CD4-positive, alpha-beta memory T cell (primary cell): ENCODE measurements at places on chromosomes 2 and 18.

GRCh38 chr2:42545841-42546390 lies 22.5 kb upstream of the MTA3 start:
- no peak for DNase-seq

GRCh38 chr2:36433311-36434217 lies 78.0 kb downstream of the CRIM1 start:
- no peak for DNase-seq

- DNase-seq = no peak
Observed at GRCh38 chr2:78992451-78992806, 33.1 kb upstream of the REG3G start.

DNA sequence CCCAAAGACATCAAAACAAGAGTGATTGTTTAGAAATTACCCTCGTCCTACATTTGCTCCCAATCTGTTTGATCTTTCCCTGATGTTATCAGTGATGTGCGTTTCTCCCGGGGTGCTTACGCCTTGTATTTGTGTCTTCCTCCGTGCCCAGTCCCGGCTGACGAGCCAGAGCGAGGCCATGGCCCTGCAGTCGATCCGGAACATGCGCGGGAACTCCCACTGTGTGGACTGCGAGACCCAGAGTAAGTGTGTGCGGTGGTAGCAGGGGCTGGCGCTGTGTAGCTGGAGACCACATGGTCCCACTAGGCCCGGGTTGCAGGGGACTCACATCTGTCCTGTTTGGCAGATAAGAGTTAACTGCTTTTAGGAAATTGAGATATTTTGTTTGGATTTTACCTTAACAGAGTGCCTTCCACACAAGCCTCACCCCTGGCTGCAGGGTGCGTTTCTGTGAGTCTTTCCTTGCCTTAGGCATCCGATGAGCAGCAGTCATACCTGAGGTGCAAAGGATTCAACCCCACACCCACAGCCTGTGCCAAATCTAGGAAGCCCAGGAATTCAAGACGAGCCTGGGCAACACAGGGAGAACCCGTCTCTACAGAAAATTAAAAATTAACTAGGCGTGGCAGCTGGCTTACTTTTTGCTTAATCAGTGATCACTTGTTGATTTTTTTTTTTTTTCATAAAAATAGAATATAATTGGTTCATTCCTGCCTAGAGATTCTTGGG lies 127.4 kb downstream of the GBX2 start:
- no peak for DNase-seq

DNA sequence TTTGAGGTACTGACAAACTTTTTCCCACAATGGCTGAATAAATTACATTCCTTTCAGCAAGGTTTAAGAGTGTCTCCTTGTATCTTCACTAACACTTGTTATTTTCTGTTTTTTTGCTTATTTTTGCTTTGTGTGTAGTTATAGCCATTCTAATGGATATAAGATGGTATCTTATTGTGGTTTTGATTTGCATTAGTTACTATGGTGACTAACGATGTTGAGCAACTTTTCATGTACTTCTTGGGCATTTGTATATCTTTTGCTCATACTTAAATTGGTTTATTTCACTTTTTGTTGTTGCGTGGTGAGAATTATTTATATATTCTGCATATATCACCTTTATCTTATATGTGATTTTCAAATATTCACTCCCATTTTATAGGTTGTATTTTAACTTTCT lies 79.9 kb upstream of the FSIP2 start:
- DNase-seq = no peak

DNA sequence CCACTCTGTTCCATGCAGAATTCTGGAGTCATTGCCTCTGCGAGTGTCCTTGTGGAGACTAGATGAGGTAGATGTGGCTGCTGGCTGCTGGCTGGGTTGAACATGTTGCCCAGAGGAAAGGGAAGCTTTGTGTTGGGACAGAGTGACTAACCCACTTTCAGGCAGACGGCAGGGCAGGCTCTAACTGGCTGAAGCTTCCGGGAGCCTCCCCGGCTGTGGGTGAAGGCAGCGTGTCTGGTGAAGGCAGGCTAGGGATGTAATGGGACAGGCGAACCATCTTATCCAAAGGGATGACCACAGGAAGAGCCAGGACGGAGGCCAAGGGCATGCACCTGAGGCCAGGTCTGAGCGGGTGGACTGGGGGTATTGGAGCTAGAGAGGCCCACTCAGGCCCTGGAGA lies 16.0 kb downstream of the ASPRV1 start:
- DNase-seq = no peak

- no peak for DNase-seq
Observed at GRCh38 chr2:237564526-237565131, 1.7 kb upstream of the PRLH start.

GRCh38 chr2:121104721-121105141 lies 180.3 kb downstream of the TFCP2L1 start:
- DNase-seq = no peak

DNA sequence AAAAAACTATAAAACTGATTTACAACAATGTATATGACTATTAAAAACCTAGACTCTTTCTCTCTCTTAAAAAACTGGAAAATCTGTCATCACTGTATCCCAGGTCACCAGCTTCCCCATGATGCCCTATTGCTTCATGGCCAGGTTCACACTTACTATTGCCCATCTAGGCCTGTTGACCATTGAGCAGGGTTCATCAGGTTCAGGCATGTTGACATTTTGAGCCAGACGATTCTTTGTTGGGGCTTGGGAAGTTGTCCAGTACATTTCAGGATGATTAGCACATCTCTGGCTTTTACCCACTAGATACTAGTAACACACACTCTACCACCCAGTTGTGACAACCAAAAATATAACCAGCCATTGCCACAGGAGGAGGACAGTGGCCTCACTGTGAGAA lies 26.9 kb upstream of the RAB27B start:
- no peak for DNase-seq

GRCh38 chr2:157479081-157480027 lies 35.5 kb upstream of the CYTIP start:
- no peak for DNase-seq

GRCh38 chr18:54269893-54270844 lies 852 bp downstream of the POLI start:
- peak; percentile 45 for DNase-seq

- no peak for DNase-seq
Observed at GRCh38 chr2:136444323-136444722, 321.0 kb upstream of the THSD7B start.

DNA sequence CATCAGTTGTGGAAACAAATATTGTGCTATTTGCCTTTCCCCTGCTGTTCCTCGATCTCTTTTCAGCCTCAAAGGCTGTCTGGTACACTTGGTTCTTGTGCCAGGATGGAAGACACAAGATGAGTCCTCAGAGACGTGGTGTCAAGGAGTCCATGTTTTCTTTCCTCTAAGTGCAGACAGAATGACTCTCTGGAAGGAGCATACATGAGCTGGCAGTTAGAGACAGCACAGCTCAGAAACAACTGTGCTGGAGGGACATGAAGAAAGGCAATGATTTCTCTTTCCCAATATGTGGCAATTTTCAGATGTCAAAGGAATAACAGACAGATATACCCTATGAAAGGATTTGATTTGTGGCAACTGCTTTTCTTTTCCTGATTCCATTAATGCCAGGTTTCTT lies 162.2 kb downstream of the AFF3 start:
- DNase-seq = no peak

GRCh38 chr2:220510668-220511067 lies 883.2 kb downstream of the SLC4A3 start:
- DNase-seq = no peak

DNA sequence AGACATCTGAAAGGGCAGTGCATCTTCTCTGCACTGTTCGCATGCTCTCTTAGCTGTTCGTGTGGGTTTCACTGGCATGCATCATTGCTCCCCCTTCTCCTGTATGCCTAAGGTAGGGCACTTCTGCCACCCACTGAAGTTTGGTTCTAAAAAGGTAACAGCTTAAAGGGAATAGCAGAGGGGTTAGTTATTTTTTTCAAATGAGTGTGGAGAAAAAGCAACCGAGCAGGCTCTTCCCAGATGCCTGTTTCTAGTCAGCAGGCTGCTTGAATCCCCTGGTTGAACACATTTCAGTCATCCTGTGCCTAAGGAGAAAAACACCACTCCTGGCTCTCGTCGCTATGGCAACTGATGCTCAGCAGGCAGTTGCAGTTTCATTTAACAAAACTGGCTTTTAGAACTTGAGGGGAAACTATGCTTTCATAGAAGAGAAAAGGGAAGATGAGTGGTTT lies 69.8 kb upstream of the GALNT3 start:
- no peak for DNase-seq

- no peak for DNase-seq
Observed at GRCh38 chr18:54883816-54884604, 55.7 kb downstream of the RAB27B start.

- no peak for DNase-seq
Observed at GRCh38 chr2:234858145-234858544, 93.7 kb upstream of the SH3BP4 start.

GRCh38 chr18:63433334-63433866 lies 11.1 kb upstream of the VPS4B start:
- no peak for DNase-seq

DNA sequence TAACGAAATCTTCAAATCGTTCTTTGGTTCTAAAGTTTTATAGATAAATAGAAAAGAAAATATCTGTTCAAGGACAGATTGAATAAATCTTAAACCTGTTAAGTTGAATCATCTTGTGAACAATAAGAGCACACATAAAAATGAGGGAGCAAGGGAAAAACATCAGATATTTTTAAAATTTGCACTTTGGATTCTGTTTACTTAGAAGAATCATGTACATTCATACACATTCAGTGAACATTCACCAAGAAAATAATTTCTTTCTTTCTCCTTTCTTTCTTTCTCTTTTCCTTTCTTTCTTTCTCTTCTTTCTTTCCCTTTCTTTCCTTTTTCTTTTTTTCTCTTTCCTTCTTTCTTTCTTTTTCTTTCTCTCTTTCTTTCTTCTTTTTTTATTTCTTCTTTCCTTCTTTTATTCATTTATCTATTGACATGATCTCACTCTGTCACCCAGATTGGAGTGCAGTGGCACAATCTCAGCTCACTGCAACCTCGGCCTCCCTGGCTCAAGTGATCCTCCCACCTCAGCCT lies 164.9 kb downstream of the PDE1A start:
- DNase-seq = no peak

- no peak for DNase-seq
Observed at GRCh38 chr2:157587576-157587975, 41.1 kb downstream of the ACVR1C start.

GRCh38 chr2:161238265-161238559 lies 70.0 kb upstream of the PSMD14 start:
- DNase-seq = no peak

DNA sequence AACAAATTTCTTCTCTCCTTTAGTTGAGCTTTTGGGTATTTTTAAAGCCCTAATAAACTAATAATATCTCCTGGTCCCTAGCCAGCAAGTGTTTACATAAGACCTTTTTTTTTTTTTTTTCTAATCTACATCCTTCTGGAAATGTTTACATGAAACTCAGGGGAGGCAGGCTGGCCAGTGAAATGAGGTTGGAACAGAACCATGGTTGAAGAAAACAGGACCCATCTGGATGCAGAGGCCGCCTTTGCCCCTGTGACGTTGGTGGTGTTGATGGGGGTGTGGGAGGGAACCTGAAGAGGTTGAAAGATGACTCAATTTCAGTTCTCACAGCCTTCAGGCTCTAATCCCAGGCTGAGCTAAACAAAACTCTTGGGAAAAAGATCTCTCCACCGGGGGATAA lies 118.5 kb downstream of the NRP2 start:
- no peak for DNase-seq

DNA sequence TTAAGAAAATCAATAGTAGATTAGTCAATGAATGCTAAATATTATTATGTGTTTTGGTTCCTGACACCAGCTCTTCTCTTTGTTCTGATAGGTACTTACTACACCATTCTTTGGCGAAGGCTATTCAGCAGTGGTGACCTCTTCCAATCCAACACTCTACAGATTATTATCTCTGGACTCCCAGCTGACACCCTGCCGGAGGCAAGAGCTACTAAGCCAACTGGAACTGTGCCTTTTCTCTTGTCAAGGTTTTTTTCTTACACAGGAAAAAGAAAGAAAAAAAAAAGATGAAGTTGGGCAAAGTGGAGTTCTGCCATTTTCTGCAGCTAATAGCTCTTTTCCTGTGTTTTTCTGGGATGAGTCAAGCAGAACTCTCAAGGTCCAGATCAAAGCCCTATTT lies 11.7 kb downstream of the CDH7 start:
- no peak for DNase-seq

- DNase-seq = no peak
Observed at GRCh38 chr2:237604960-237605359, 14.4 kb upstream of the RAB17 start.

DNA sequence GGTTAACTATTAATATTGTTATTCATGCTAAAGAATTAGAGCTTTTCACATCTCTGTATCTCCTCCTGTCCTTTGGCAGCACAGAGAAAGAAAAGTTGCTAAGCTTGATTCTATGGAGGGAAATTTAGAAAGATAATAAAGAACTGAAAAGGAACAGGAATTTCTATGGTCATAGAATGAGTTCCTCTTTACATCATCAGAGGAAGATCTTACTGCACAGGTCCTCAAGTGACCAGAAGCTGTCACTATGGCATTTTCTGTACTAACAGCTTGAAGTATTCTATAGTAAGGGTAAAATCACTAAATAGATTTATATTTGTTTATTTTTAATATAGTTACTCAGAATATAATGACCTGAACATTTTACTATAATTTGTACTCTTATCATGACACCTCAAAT lies 6.0 kb upstream of the PRKD3 start:
- DNase-seq = no peak

DNA sequence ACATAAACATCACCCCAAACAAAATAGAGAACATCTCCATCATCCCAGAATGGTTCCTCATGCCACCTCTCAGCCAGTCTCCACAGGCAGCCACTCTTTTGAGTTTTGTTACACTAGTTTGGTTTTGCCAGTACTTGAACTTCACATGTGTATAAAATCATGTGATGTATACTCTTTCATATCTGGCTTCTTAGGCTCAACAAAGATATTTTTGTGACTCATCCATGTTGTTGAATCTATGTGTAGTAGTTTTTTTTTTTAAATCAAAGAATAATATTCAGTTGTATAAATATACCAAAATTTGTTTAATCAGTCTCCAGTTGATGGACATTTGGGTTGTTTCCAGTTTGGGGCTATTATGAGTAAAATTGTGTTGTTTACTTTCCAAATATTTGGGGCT lies 75.9 kb downstream of the PMS1 start:
- DNase-seq = no peak

GRCh38 chr2:16197504-16198147 lies 257.3 kb downstream of the MYCN start:
- no peak for DNase-seq

GRCh38 chr2:6233993-6234392 lies 541.8 kb downstream of the SOX11 start:
- DNase-seq = no peak

DNA sequence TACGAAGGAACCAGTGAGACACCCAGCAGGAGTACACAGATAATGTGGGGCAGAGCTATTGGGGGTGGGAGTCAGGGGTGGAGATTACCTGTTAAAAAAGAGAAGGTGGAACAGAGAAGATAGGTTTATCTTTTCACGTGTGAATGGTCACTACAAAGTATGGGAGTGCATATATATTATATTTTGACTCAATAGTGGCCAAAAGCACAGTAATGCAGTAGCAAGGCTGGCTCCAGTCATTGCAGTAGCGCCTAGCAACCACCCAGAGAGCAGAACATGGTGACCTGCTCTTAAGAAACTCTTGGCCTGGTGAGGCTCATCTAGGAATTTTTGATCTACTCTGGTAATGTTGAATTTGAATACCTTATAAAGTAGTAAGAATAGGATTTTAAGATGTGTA lies 1.0 kb downstream of the IMPACT start:
- DNase-seq = no peak
